NCI-H1092 treated with DMSO at 0.1 percent for 48 hours (cell line): ENCODE measurements at places on chromosomes 16 and 17.

GRCh38 chr17:80729761-80730160 is 185.1 kb downstream of the RPTOR start:
- no peak for DNase-seq

GRCh38 chr17:8176197-8176940 is at the start of gene TMEM107:
Gene TMEM107 (minus strand): TSS chr17:8176380. CDS start chr17:8176286, 94 bp downstream.
- DNase-seq, result peak; percentile 73

DNA sequence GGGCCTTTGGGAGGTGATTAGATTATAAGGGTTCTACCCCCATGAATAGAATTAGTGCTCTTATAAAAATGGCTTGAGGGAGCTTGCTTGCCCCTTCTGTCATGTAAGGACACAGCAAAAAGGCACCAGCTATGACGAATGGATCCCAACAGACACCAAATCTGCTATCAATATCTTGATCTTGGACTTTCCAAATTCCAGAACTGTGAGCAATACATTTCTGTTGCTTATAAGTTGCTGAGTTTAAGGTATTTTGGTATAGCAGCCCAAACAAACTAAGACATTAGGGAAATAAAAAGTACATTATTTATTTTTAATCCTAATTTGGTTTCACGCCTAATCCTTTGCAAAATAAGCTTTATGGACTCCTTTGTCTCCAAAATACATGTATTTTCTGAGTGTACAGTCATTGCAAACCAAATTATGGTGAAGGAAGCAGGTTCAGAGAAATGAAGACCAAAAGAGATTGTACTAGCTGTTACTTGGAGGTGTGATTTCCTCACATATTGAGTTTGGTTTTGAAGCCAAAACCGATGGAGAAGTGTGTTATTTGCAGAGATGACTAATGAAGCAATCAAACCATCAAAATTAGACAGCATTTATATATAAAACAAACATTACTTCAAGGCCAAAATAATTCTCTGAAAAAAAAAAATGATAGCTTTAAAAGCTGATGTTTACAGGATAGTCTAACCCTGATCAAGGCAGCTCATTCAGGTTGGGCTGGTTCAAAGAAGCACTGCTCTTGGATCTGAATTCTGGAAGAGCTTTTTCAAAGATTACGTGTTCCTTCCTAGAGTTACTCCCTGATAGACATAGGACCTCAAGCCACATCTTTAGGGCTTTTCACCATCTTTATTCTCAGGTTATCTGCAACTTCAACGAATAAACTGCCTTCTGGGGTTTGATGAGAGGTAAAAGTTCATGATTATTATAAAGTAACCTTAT is 71.6 kb downstream of the MYO1D start:
- no peak for DNase-seq

DNA sequence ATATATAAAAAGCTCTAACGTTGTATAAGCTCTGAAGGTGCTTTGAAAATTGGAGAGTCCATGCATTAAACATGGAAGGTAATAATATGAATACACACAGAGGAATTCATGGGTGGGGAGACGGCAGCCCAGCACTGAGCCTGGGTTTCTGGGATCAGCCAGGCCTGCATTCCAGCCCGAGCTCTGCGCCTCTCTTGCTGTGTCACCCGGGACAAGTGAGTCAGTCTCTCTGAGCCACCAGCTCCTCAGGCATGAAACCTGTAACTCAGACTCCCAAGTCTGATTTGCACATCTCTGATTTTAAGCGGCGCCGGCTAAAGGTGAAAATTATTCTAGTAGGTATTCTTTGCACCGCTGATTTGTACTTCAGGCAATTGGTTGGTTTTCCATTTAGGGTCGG is 238.8 kb downstream of the MRTFB start:
- no peak for DNase-seq
